Renal cortex interstitium (tissue), 15 donors: ENCODE measurements at places on chromosomes 1 and 21.

DNA sequence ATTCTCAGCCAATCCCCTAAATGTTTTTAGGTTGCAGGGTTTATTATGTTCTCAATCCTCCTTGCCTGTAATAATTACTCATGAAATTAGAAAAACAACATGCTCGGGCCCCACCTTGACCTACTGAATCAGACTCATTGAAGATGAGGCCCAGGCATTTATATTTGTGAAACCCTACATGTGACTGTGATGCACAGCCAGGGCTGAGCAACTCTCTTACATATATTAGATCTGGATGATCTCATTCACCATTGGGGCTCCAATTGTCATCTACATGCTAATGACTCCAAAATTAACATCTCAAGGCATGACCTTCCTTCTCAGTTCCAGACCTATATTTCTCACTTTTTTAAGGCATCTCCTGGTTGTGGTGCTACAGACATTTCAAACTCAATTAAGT lies 103.3 kb downstream of the WDR3 start:
- no peak for DNase-seq

DNA sequence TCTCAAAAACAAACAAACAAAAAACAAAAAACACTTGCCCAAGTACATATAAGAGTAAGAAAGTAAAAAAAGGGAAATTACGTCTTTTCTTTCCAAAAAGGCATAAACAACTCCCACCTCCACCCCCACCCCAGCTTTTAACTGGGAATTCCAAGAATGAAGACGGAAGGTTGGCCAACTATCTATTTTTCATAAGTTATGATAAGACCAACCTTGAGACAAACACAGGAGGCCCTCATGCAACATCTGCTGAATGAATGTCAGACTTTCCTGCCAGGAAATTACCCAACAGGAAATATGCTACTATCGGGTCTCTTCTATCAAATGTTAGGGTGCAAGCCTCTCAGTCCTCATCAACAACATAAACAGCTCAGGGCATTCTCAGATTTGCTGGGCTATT lies 1.9 kb downstream of the BSDC1 start:
- no peak for DNase-seq

GRCh38 chr21:24127651-24128050 lies 1479.6 kb downstream of the MRPL39 start:
- no peak for DNase-seq

- no peak for DNase-seq
These were observed 7.6 kb downstream of the SLC19A2 start for GRCh38 chr1:169478094-169478672.

GRCh38 chr1:208759255-208759654 lies 515.1 kb upstream of the PLXNA2 start:
- DNase-seq, result no peak

DNA sequence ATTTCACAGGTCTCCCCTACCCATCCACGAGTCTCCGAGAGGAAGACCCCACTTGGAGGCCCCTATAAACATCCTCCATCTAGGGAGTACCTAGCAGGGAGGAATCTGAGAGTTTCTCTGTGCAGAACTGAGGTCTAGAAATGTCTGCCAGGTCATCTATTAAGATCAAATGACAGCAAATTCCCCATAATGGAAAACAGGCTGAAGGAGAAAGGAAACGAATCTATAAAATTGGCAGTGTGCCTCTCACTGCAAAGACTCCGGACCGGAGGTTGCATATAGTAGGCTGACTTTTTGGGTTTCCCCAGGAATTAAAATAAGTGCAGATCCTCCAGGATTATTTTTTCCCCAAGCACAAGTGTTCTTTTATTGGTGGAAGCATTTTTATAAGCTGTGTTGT lies 57.7 kb downstream of the NMNAT2 start:
- DNase-seq, result no peak

DNA sequence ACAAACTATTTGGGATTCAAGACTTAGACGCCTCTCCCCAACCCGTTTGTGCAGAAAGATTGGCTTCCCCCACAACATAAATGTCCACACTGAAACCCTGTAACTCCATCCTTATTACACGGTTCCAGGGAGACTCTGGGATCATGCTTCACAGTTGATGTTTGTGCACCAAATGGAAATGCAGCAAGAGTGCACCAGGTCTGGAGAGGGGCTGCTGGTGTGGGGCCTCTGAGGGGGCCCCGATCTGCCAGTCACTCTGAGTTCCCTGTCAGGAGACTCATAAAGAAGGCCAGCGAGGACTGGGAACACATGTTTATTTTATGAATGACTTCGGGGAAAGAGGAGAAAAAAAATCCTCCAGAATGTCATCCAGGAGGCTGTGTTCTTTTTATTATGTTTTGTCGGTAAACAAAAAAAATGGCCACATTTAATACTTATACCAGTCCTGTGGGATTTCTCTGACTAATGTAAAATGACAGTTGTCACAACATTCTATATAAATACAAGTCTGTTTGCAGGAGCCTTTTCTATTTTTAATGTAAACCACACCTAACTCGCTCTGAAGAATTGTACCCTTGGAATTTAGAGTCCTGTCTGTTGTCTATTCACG lies 439.1 kb upstream of the VAMP3 start:
- no peak for DNase-seq

DNA sequence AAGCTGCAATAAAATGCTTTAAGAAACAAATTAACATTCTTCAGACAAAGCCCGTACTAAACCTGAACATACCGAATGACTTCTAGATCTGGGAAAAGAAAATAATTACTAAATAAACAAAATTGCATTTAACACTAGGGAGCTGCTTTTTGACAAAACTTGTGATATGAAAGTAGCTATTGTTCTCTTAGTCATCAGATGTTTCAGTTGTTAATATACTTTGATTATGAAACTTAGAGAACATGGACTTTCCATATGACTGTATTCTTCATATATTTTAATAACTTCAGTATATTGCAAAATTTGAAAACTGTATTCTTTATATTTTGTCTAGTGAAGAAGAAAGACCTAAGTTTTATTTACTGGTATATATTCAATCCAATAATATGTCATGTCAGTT lies 1262.1 kb downstream of the NCAM2 start:
- no peak for DNase-seq

DNA sequence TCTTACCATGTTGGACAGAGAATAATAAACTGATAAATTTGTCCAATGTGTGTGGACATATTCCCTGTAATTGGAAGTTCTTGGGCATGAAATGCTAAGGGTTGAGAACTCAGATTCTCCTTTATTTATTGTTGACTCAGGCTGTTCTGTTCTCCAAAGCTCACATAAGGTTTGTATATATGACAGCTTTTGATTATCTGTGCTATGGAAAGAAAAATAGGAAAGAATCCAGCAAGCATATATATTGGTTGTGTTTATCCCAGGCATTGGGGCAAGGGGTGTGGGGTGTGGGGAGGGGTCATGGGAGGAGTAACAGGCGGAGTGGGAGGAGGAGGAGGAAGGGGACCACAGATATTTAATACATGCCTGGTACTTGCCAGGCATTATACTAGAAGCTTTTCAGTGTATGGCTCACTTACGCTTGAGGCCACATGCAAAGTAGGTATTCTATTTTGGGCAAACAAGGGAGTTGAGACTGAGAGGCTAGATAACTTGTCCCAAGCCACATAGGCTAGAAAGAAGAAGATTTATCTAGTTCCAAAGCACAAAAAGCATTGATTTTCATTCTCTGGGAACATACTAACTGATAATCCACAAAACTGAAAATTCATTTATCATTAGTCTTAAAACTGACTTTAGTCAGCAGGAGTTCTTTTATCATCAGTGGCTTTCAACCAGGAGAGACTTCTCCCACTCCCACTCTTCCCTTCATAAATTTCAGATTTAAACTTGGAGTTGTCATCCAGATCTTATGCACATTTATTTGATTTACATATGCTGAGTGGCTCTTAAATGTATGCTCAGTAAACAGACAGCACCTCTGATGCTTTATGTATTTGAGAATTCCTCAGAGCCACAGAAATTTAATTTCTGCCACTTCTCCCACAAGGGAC lies 27.2 kb downstream of the NGF start:
- no peak for DNase-seq

DNA sequence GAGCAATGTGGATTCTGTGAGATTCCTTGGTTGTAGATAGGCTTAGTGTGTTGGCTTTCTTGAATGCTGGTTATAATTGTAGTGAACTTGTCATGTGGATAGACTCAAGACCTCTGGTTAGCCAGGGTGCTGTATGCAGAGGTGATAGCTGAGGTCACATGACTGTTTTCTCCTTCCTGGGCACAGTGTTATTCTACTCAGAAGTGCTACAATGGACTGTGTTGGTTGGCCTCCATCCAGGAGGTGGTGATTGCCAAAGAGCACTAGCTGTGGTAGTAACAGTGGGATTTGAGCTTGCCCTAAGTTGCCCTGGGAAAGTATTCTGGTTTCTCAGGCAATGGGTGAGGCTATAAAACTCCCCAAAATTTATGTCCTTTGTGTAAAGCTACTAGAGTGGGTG lies 71.6 kb downstream of the SH3BGR start:
- no peak for DNase-seq

- no peak for DNase-seq
These were observed 13.1 kb upstream of the USP1 start for GRCh38 chr1:62423580-62424242.

GRCh38 chr1:204863024-204863423 lies 7.6 kb upstream of the NFASC start:
- DNase-seq, result no peak

DNA sequence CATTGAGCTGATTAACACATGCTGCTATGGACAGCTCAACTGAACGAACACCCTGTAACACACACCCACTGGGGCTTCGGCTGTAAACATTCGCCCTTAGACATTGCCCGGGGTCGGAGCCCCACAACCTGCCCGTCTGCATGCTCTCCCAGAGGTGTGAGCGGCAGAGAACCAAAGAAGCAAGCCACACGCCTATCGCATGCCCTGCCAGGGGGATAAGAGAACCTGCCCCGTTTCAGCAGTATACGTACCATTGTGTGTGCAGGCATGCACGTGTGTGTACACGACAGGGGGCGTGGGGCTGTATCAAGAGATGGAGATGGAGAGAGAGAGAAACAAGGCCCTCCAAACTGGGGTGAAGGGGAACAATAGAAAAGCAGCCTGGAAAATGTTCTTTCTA lies 9.9 kb upstream of the DESI2 start:
- no peak for DNase-seq

DNA sequence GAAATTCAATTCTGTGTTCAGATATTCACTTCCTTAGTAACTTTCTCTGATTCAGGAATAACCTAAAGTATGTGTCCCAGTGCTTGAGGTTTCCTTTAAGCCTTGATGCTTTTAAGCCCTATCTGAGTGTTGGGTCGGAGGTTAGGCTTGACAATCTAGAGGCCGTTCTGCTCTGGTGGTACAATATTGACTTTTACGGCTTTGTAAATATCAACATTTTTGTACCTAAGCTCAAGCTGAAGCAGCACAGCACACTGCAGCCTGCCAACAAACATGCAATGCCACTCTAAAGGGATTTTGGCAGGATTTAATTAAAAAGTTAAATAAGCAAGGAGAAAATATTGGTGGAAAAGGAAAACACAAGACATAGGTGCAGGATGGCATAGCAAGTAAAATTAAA lies 279.2 kb downstream of the NEGR1 start:
- DNase-seq, result no peak

- no peak for DNase-seq
These were observed 24.9 kb downstream of the SYT11 start for GRCh38 chr1:155884031-155884960.

DNA sequence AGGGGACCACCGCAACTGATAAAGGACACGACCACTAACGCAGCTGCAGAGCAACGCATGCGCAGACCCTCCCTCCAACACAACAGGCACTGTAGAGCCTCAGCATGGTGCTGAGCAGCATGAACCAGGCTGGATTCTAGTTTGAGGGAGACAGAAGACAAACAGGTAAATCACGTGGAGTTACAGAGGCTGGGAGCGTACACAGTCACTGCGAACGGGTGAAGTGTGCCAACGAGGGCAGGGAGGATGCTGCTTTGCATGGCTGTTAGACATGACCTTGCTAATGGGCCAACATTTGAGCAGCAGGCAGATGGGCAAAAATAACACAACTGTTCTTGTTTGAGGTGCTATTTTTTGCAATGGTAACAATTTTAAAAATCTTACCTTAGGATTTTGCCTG lies 55.2 kb upstream of the NADK start:
- no peak for DNase-seq

DNA sequence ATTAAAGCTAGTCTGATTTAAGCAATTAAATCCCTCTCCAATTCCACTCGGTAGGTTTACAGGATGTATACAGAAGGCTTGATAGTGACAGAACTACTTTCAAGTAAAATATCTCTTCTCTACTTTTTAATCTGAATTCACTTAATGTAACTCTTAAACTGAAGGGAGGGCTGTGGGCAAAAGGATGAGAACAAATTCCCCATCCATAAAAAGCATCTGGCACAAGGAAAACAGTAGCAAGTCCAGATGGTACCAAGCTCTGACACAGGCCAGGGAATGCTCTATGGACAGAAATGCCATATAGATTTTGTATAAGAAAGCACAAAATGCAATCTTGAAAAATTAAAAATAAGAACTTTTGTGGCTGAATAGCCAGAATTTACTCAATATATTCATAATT lies 53.1 kb upstream of the USH2A start:
- no peak for DNase-seq

DNA sequence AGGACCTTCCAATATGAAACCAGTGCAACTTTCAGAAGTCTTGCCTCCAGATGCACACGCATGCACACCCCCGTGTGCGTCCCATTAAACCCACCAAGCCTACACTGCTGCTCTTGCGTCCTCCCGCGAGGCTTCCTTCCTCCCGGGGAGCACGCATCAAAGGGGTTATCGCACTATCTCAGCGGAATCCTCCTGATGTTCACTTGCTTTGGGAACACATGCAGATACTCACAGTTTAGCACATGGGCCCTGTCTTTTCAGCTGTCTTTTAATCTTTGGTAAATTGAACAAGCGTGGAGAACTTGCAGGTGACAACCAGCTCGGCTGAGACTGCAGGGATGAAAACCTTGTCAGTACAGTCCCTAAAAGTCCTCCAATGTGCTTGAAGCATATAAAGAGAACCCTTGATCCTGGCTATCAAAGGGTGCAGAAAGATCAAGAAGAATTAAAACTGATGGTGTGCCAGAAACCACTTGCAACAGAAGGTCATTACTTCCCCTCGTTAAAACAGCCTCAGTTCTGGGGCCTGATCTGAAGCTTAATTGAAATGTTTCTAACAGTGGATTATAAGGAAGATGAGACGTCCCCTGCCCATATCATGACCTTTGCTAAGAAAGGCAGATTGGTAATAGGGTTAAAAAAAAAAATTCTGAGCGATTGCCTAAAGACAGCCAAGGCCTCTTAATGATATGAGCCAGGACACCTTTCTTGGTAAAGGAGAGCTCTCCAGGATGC lies 149.4 kb upstream of the LMO4 start:
- no peak for DNase-seq

DNA sequence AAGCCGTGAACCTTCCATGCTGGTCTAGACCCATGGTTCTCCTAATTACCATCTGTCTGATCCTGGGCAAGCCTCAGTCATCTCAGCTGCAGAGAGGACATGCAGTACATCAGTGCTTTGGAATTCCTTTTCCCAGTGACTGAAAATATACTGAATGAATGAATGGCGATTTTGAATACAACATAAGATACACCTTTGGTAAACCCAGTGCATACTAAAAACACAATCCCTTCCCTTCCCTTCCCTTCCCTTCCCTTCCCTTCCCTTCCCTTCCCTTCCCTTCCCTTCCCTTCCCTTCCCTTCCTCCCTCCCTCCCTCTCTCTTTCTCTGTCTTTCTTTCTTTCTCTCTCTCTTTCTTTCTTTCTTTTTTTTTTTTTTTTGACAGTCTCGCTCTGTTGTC lies 21.3 kb upstream of the PLXNA2 start:
- no peak for DNase-seq

- no peak for DNase-seq
These were observed 8.8 kb upstream of the JAK1 start for GRCh38 chr1:64975127-64975526.

- DNase-seq, result no peak
These were observed 7.1 kb upstream of the MATN1 start for GRCh38 chr1:30730346-30731108.
